Tibial artery (tissue), 4 donors: ENCODE measurements at places on chromosomes 5 and 9.
A peak's percentile ranks its signal among the peaks of the same experiment; 100 is the strongest.

GRCh38 chr9:92989561-92989960, 42.2 kb downstream of the FGD3 start:
- no peaks in the 10 kb centered on the region for H3K4me1 ChIP-seq
- H3K27ac ChIP-seq, result no peak overlapping the region
- no peaks in the 10 kb centered on the region for H3K27me3 ChIP-seq
- no peak overlapping the region for H3K4me3 ChIP-seq
- DNase-seq, result no peak

DNA sequence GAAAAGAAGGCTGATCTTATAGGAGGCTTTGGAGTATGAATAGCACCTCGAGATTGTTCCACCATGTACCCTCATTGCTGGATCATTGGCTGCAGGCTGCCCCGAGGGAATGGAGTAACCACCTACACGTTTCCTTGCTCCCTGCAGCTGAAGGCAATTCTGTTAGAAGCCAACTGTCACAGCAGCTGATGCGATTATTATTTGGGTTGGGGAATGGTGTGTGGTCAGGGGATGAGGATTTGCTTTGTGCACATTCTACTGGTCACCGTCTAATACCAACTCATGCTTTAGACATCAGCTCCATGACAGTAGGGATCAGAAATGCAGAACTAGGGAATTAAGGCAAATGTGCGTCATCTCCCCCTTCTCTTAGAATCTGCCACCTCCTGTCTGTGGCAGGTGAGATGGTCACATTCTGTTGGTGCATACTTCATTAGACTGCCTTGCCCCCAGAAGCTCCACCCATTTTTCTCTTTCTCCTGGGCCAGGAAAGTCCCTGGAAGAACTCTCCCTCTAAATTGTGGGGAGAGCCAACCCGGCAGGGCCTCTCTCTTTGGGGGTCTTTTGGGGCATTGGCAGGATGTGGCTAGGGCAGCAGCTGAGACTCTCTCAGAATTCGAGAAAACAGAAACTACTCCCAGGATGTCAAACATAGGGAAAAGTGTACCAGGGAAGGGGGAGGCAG, 32.8 kb downstream of the NEUROG1 start:
- H3K4me3 ChIP-seq, result no peak overlapping the region
- H3K27ac ChIP-seq, result no peak overlapping the region
- no peaks in the 10 kb centered on the region for H3K36me3 ChIP-seq
- H3K4me1 ChIP-seq, result no peaks in the 10 kb centered on the region

- no peak overlapping the region for H3K4me3 ChIP-seq
- no peaks in the 10 kb centered on the region for H3K4me1 ChIP-seq
- H3K27ac ChIP-seq, result no peak overlapping the region
- DNase-seq, result no peak
- no peaks in the 10 kb centered on the region for H3K36me3 ChIP-seq
These were observed 3.5 kb downstream of the SNCB start for GRCh38 chr5:176626876-176627236.

DNA sequence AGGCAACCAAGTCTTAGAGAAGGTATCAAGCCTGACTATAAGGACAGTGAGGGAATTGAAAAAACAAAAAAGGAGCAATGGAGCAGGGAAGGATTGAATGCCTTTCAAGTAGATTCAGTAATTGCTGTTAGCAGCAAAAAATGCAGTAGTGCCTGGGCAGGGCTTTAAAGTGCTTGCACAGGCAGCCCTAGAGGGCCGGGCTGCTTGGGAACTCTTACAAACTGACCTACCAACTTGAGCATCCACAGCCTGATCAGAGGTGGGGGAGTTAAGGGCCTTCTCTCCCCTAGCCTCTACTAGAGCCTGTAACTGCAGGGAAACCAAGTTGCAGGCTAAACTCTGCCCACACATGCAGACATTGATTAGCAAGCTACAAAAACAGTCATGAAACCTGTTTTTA, 19.4 kb downstream of the FXN start:
- DNase-seq, result peak; percentile 53
- no peaks in the 10 kb centered on the region for H3K36me3 ChIP-seq
- H3K4me1 ChIP-seq, result no peaks in the 10 kb centered on the region
- no peak overlapping the region for H3K27ac ChIP-seq
- no peak overlapping the region for H3K4me3 ChIP-seq
- no peaks in the 10 kb centered on the region for H3K27me3 ChIP-seq

GRCh38 chr9:105047742-105048041, 119.7 kb upstream of the ABCA1 start:
- H3K36me3 ChIP-seq, result no peaks in the 10 kb centered on the region
- no peak overlapping the region for H3K27ac ChIP-seq
- no peak overlapping the region for H3K4me3 ChIP-seq
- H3K27me3 ChIP-seq, result no peaks in the 10 kb centered on the region
- DNase-seq, result no peak
- H3K4me1 ChIP-seq, result no peaks in the 10 kb centered on the region

DNA sequence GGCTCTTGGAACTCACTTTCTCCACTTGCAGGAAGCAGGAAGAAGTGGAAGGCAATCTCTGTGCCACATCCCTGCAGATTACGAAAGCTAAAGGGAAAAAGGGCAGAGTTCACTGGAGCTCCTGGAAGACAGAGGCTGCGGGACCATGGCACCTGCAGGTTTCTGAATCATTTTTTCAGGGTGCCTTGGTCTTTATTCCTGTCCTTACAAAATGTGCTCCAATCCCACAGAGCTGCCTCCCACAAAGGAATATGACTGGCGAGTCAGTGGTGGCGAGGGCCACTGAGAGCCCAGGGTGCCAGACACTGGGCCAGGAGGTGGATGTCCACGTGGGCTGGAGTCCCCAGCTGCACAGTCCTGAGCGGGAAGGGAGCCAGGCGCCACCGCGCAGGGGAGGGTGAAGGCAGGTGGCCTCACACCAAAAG, 183.0 kb downstream of the FANCC start:
- H3K4me1 ChIP-seq, result no peaks in the 10 kb centered on the region
- no peaks in the 10 kb centered on the region for H3K36me3 ChIP-seq
- H3K4me3 ChIP-seq, result no peak overlapping the region
